ENCODE measurements at places on chromosomes 4 and X. TPM values are rescaled to one million over a fixed set of nuclear protein-coding genes. Genes with fewer than 3 reads are reported as not detected.

The DCAF8L1 gene
- polyA plus RNA-seq = not detected

The POU4F2 gene
- not detected for polyA plus RNA-seq

The IL1RAPL1 gene
- 0.60 TPM for polyA plus RNA-seq

The CFAP99 gene
- 0.60 TPM for polyA plus RNA-seq

The SLC34A2 gene
- 463 TPM for polyA plus RNA-seq

The FAM149A gene
- polyA plus RNA-seq = 26.8 TPM

The DCAF4L1 gene
- 0.26 TPM for polyA plus RNA-seq

The MAGEB17 gene
- 0.11 TPM for polyA plus RNA-seq
